Activated T-cell treated with anti-CD3 and anti-CD28 coated beads, Interleukin-2, amount 50 U/mL, for 1 hour (primary cell): ENCODE measurements at places on chromosomes 16 and 17.

DNA sequence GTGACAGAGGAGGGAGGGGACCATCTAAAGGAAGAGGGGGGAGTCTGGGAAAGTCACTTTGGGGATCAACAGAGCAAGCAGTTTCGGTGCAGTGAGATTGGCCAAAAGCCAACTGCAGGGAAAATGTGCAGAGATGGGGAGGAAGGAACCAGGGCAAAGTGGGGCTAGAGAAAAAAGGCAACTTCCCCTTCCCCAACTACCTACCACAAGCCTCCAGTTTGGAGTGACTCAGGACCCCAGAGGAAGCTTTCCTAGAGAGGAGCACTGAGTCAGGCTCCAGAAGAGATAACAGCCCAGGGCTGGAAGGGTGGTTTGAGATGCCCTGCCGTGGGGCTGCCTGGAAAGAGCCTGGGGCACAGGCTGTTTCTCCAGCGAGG, 6.9 kb upstream of the CD300LD start:
- DNase-seq: no peak

DNA sequence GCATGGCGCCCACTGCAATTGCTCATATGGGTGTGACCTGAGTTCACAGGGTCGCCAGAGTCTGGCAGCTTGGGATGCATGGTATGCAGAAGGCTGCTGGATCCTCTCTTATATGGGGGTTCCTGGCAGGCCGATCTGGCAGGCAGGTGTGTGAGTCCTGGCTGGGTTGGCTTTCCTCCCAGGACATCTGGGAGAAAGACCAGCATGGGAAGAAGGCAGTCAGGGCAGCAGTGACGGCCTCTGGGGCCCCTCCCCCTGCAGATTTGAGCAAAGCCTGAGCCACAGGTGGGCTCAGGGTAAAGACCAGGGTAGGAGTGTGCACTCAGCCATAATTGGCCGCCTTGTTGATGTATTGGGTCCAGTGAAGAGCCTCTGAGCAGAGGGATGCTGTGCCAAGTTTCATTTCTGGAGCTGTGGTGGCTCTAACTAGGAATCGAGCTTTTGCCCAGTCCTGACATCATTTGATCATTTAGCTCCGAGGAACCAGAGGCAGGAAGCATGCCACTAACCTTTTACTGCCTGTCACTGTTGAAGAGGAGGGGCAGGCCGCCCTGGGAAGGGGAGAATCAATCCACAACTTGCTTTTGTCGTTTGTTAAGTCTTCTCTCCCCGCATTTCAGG, 174.3 kb downstream of the CCDC182 start:
- no peak for DNase-seq

GRCh38 chr17:39114723-39115122, 36.7 kb downstream of the PLXDC1 start:
- DNase-seq: no peak

DNA sequence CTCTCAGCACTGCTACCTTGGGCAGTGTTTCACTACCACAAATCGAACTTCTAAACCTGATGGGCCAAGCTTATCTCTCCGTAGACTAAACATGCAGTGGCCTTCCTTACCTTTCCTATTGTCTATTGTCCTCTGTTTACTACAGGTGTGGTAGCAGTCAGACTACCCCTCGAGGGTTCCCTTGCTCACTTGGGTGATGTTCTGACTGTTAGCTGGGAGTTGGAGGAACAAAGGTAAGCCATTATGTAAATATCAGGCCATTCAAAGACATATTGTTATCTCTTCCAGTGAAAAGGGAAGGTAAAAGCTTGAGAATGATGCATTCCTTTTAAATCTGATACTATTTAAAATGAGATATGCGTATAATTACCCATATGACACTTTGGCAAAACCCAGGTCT, 828.3 kb upstream of the EEF2KMT start:
- DNase-seq: no peak

DNA sequence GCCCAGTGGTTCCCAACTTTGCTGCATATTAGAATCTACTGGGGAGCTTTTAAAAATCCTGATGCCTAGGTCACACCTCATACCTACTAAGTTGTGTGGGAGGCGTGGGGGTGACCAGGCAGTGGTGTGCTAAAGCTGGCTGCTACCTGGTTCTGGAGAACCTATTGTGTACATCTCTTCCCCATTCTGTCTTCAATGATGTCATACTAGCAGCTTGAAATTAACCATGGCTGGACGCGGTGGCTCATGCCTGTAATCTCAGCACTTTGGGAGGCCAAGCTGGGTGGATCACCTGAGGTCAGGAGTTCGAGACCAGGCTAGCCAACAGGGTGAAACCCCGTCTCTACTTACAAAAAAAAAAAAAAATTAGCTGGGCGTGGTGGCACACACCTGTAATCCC, 11.3 kb upstream of the NLK start:
- no peak for DNase-seq

DNA sequence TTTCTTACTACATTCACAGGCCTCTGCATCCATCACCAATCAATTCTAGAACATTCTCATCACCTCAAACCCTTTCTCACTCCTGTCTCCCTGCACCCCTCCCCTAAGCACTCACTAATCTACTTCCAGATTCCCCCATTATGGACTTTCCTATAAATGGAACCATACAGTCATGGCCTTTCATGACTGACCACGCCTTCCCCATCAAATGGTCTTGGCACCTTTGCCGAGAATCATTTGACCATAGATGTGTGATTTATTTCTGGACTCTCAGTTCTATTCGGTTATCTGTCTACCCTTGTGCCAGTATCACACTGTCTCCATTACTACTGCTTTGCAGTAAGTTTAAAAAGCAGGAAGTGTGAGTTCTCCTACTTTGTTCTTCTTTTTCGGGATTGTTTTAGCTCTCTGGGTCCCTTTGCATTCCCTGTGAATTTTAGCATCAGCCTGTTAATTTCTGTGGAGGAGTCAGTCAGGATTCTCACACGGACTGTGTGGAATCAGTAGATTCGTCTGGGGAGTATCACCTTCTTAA, 27.5 kb downstream of the GTF3C1 start:
- DNase-seq: no peak

- peak; percentile 16 for DNase-seq
These were observed 8.4 kb downstream of the PRR29 start for GRCh38 chr17:64006361-64007088.

DNA sequence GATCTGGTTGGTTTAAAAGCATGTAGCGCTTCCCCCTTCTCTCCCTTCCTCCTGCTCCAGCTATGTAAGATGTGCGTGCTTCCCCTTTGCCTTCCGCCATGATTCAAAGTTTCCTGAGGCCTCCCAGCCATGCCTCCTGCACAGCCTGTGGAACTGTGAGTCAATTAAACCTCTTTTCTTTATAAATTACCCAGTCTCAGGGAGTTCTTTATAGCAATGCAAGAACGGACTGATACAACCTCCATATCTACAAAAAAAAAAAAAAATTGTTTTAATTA, 16.6 kb upstream of the PDXDC1 start:
- no peak for DNase-seq

DNA sequence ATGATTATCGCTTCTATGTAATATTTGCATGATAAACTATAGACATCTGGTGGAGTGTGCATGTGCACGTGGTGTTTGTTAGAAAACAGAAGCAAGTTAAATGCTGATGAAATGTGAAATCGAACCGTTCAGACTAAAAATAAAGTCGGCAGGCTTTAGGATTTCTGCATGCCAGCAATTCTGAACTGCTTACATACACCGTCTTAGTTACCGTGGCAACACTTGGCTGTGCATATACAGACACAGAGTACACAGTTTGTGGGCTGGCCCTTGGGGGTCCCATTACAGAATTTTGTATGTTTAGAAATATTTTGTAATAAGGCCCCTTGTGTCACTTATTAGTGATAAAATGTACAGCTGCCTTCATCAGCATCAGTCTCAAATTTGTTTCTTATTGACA, 605.5 kb downstream of the RBFOX1 start:
- no peak for DNase-seq

GRCh38 chr17:41334385-41335305, 16.0 kb downstream of the KRT33A start:
- DNase-seq: no peak

- peak; percentile 24 for DNase-seq
These were observed 34.0 kb downstream of the NEUROD2 start for GRCh38 chr17:39573447-39574298.

DNA sequence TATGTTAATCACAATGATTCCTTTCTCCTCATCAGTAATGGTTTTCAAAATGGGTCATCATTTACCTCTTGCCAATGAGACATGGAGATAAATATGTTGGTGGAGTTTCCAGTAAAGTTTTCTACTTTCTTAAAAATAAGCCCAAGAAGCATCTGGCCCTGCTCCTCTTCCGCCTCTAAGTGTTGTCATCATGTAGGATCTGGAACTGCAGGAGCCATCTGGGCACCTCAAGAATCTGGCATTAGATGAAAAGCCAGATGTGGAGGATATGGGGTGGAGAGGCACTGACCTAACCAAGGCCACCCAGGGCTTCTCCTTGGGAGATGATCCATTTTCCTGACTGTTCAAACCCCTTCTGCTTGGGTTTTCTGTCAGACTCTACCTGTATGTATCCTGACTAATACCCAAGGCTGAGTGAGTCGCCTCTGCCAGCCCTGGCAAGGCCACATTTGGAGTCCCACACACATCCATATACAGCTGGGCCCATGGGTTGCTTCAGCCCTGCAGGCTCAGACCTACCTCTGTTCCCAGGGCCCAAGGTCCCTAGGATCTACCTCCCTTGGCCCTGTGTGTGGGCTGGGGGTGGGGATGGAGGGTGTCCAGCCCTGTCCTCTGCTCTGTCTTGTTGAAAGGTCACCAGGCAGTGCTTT, 24.6 kb downstream of the CCDC182 start:
- no peak for DNase-seq
